ENCODE measurements at places on chromosomes 5 and 9.
A peak's percentile ranks its signal among the peaks of the same experiment; 100 is the strongest.

DNA sequence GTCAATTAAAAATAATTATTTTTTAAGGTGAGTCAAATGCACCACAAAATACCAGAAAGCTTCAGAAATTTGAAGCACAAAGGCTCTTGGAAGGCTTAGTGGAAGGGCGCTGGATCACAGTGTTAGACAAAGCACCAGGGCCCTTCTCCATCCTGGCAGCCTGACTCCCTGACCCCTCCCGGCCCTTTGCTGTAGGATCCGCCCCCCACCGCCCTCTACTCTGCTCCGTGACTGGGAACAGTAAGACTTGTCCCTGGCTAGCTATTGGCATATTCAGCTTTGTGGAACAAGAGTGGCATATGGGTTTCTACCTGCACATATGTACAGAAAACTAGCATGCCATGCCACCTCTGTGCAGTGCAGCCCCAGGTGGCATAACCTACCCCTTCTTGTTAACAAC is 222.1 kb downstream of the SYK start:
- peak; percentile 14 for DNase-seq

GRCh38 chr5:137753691-137754187 is 424 bp downstream of the HNRNPA0 start:
- DNase-seq = peak; percentile 85

- no peak for DNase-seq
Measured at GRCh38 chr9:18501949-18502348, 28.0 kb downstream of the ADAMTSL1 start.

GRCh38 chr5:152124409-152125041 is 199.9 kb upstream of the GLRA1 start:
- no peak for DNase-seq

- no peak for DNase-seq
Measured at GRCh38 chr9:71683598-71684235, 84.6 kb downstream of the CEMIP2 start.

DNA sequence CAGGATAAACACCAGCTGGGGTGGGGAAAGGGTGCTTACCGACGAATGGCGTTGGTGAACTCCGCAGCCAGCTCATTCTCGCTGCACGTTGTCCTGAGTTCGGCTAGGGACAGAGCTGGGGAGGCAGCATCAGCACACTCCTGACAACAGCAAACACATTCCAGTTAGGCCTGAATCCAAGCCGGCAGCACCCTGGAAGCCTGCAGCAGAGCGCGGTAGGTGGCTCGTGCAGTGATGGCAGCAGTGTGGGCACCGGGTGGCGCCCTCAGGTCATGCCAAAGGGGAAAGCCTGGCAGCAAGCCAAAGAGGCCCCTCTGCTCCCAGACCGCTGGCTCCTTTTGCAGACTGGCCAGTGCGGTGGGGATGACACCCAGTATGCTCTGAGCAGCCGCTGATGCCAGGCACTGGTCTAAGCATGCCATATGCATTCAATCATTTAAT is 66.9 kb downstream of the DCP2 start:
- peak; percentile 64 for DNase-seq

GRCh38 chr9:76166526-76166925 is 227.7 kb downstream of the RFK start:
- no peak for DNase-seq

DNA sequence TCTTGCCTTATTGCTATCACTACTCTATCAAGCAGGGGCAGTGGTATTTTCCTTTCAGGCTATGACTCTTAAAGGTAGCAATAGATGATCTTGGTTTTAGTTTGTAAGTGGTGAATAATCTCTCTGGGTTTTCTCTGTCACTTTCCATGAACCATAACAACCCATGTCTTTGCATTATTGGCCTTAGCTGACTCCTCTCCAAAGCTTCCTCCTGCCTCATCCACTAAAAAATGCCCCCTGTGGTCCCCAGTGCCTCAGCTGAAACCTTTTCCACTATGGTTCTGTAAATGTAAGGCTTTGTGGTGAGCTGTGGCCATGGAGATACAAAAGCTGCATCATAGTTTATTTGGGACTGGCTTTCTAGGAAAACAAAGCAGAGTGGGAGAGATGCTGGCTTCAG is 128.8 kb downstream of the GPBP1 start:
- no peak for DNase-seq

- peak; percentile 86 for DNase-seq
Measured at GRCh38 chr5:160175438-160176218, 53.7 kb upstream of the FABP6 start.

GRCh38 chr5:154355129-154355611 is 90.6 kb upstream of the SAP30L start:
- no peak for DNase-seq

GRCh38 chr9:135561391-135562234 is at the start of gene PAEP:
Gene PAEP, plus strand, starts transcription at chr9:135561756.
- DNase-seq = no peak

DNA sequence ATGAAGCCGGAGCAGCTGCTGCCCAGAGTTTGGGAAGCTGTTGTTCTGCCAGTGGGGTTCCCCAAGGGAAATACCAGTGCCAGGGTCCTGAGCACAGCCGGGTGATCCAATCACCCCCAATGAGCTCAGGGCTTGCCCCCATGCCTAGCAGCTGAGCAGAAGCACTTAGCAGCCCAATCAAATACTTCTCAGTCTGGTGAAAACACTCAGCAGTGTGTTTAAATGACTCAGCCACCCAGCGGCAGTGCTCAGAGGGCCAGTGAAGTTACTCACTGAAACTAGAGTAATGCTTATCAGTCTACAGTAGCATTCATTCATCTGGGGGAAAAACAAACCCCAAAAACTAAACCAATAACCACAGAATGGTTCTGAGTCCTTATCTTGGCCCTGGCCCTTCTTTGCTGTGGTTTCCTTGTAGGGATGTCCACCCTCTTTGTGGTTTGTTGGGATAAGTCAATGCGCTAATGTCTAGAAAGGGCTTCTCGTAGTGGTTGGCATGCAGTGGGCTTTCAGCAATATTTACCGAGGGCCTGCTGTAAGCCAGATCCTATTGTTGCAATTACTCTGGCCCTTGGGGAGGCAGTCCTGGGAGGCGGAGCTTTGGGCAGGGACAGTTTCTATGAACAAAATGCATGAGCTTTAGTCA is 43.1 kb downstream of the LHX2 start:
- DNase-seq = no peak

- DNase-seq = no peak
Measured at GRCh38 chr5:135831439-135831838, 3.0 kb upstream of the SLC25A48 start.

DNA sequence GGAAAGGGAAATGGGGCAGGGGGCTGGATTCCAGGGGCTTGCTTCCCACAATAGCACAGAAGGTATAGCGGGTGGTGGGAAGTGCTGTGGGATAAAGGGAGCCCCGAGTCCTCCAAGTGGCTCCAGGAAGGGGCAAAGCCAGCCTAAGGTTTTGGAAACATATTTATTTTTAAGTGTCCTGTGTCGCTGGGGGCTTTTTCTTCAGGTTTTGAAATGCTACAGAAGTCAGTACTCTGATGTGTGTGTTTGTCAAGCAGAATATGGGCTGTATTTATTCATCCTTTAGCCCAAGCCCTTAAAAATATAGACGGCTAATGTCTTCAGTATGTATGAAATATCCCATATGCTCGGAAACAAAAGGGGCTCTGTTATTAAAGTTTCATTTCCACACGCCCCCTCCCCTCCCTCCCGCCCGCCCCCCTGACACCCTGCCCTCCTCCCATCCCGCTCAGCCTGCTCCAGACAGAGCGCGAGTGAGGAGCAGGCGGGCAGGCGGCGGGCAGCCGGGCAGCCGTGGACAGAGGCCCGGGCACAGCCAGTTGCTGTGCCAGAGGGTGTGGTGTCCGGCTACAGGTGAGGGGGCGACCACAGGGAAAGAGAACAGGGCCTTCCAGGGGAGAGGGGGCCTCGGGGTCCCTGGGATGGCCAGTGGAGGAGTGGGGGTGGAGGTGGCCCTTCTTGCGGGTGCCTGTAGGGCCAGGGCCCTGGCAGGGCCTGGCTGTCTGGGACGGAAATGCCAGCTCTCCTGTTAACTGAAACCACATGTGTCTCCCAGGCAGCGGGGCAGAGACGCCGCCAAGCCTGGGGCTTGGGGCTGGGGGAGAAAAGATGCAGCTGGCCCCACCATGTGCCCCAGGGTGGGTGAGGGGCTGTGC is 39.6 kb upstream of the SYNPO start:
- DNase-seq = no peak

- no peak for DNase-seq
Measured at GRCh38 chr9:98916660-98917059, 27.0 kb upstream of the COL15A1 start.

- DNase-seq = no peak
Measured at GRCh38 chr9:88852794-88853193, 138.5 kb upstream of the S1PR3 start.

- no peak for DNase-seq
Measured at GRCh38 chr5:16994565-16994964, 58.5 kb upstream of the MYO10 start.

DNA sequence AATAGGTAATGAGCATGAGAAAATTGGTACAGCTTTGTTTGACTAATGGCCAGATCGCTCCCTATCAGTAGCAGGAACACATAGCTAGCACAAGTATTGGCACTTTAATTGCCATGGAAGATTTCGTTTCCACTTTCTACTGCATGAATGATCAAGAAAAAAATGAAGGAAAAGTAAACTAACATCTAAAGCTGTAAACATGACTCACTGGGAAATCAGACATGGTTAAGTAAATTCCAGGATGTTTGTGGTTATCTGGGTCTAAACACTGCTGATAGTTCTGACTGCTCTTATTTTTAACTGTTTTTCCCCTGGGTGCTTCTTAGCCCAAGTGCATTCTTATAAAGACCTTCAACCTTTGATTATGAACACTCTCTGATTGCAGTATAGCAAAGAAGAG is 388.9 kb downstream of the NR2F1-AS1 start:
- DNase-seq = no peak

GRCh38 chr9:127571971-127572370 is 40.1 kb upstream of the STXBP1 start:
- no peak for DNase-seq

DNA sequence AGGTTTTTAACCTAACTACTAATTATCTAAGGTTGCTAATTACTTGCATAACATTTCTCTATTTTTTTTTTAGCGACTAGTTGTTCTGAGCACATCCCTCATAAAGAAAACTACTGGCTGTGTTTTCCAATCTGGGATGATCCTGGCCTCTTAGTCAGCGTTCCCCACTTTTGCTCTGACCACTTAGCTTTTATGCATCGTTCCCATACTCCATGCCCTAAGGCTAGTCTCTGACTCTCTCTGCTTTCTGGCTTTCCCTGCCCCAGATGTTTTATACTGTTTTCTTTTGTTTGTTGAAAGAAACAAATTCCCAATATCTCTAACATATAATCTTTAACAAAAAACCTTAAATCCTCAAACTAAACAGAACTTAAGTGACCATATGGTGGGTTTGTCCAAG is 217.9 kb downstream of the SPATA31D1 start:
- DNase-seq = no peak

- DNase-seq = no peak
Measured at GRCh38 chr9:137381501-137382443, 41.2 kb downstream of the EXD3 start.

DNA sequence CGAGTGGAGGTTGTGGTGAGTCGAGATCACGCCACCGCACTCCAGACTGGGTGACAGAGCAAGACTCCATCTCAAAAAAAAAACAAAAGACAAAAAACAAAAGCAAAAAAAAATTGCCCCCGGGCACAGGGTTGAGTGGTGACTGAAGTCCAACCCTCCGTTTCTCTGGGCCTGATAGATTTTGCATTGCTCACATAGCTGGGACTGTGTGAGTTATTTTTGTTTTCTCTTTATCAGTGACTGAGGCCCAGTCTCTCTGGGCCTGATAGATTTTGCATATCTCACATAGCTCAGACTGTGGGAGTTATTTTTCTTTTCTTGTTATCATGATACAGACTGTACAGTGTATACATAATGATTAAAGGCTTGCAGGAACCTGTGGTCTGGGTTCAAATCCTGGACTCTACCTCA is 2.6 kb upstream of the SLC28A3 start:
- no peak for DNase-seq

DNA sequence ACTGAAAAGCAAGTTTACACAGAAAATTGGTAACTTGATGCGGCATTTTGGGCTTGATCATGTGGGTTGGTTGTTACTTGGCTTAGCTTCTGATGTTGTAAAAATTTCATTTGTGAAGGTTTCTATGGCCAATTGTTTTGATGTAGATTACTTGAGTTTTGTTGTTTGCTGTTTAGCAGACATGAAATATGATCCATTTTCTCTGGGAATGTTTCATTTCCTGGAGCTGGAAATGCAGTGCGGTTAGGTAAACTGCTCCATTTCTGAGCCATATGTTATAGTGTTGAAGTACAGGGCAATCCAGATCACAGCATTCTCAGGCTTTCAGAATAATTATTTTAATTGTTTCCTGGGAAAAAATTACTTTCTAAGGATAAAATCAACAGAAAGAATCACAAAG is 396.9 kb downstream of the ENC1 start:
- DNase-seq = no peak

DNA sequence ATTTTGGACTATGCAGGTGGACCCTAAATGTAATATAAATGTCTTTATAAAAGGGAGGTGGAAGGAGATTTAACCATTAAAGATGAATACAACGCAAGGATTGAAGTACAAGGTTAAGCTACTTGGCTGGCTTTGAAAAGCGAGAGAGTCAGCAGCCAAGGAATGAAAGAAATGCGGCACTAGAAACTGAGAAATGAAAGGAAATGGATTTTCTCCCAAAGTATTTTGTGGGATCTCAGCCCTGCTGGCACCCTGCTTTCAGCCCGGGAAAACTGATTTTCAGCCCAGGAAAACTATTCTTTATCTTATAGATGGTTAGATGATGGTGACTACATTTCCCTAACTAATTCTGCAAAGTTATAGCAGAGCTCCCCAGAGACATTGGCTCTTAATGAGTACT is 1349.6 kb upstream of the C9orf72 start:
- no peak for DNase-seq

Data from coronary artery (tissue), 2 donors.